ENCODE measurements at places on chromosomes 5 and 9.

- no peak for DNase-seq
- no peak overlapping the region for H3K4me3 ChIP-seq
- no peak overlapping the region for H3K27ac ChIP-seq
- H3K36me3 ChIP-seq, result peaks cover 2% of the 10 kb centered on the region
- H3K4me1 ChIP-seq, result no peaks in the 10 kb centered on the region
- H3K27me3 ChIP-seq, result peaks cover 4% of the 10 kb centered on the region
Observed at GRCh38 chr9:96436063-96436455, 13.9 kb upstream of the HABP4 start.

DNA sequence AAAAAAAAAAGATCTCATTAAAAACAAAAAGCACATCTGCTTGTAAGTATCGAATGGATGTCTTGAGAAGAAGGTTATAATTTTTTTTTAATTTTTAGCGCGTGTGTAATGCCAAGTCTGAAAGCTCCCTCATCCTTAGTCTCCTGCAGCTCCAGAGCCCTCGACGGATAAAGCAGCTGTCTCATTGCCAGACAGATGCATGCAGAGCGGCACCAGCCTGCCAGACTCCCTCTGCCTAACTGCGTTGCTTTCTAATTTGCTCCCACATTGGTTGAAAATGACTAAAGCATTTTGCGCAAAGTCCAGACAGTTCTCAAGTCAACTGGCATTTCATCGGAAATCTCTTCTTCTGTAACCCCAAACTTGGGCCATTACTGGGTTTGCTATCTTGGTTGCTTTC, 29.4 kb downstream of the OLFM1 start:
- peaks cover 3% of the 10 kb centered on the region for H3K27me3 ChIP-seq
- no peak overlapping the region for H3K4me3 ChIP-seq
- no peaks in the 10 kb centered on the region for H3K4me1 ChIP-seq
- H3K27ac ChIP-seq, result no peak overlapping the region

DNA sequence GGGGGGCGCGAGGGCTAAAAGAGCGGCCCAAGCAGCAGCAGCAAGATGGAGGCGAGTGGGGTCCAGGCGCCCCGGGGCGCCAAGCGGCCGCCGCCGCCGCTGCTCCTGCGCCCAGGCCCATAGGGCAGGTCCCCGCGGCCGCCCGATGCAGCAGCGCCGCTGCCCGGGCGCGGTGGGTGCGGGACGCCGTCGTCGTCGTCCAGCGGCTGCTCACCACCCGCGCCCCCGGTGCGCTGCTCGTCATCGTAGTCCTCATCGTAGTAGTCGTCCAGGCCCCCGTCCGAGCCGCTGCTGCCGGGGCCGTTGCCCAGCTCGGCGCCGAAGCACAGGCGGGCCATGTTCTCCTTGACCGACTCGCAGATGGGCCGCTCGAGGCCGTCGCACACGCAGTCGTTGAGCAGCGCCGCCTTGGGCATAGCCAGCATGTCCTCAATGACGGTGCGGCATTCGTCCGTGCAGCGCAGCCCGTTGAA, 1.5 kb downstream of the GAS1 start:
- H3K27ac ChIP-seq, result no peak overlapping the region
- DNase-seq, result no peak
- peak overlapping the region; percentile 61 for H3K4me3 ChIP-seq
- peaks cover 22% of the 10 kb centered on the region for H3K4me1 ChIP-seq
- H3K36me3 ChIP-seq, result no peaks in the 10 kb centered on the region

DNA sequence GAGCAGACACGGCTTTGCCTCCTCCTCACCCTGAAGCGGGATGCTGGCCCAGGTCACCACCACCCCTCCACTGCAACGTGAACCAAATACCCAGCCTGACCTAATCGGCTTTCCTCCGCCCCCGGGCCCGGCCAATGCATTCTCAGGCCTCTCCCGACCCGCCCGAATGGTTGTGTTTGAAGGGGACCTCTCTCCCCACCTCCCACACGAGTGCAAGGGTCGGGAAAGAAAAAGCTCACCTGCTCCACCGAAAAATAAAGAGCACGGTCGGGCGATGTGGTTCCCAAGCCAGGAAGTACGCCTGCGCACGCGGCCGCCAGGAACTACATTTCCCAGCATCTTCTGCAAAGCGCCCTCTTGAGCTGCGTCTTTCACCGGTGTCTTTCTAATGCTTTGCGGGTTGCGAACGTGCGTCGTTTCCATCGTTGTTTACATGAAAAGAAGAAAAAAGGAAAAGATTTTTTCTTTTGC, at the start of gene ZNF883:
Gene ZNF883, minus strand, starts transcription at position 282 of the 471 bp plus-strand sequence.
- H3K36me3 ChIP-seq, result peaks cover 30% of the 10 kb centered on the region
- DNase-seq, result peak; percentile 23
- H3K27me3 ChIP-seq, result peaks cover 49% of the 10 kb centered on the region
- H3K4me3 ChIP-seq, result peak within 1 kb of the TSS; percentile 86

DNA sequence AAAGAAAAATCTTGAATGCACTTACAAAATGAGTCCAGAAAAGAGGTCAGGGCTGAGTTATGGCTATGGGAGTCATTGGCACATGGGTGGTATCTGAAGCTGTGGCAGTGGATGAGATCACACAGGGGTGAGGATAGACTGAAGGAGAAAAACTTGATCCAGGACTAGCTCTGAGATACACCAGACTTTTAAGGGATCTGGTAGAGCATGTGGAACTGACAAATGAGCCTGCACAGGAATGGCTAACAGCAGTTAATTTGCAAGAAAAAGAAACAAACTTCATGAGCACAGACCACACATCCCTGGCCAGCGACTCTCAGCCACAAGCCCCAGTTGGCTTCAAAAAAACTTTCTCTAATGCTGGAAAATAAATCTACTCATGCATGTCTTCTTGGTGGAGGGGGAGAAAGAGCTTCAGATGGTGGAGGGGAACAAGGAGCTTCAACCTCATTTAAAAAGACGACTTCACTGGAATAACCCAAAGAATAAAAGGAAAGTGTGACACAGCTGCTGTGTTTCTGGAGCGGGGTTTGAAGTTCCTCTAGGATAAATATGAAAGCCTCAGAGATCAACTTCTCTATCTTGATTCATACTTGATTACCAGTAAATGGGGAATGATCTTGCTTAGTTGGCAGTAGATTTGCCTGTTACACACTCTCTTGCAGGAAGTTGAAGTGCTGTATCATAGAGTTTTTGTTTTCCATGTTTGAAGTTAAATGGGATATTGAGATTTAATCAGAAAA, 33.6 kb downstream of the TNFAIP8 start:
- peaks cover 42% of the 10 kb centered on the region for H3K36me3 ChIP-seq
- peak overlapping the region; percentile 63 for H3K27ac ChIP-seq
- no peaks in the 10 kb centered on the region for H3K27me3 ChIP-seq
- DNase-seq, result no peak
- H3K4me3 ChIP-seq, result peak overlapping the region; percentile 68
- H3K4me1 ChIP-seq, result peaks cover 54% of the 10 kb centered on the region

GRCh38 chr9:38071470-38072134, 2.6 kb upstream of the SHB start:
- H3K4me1 ChIP-seq, result peaks cover 11% of the 10 kb centered on the region
- no peak overlapping the region for H3K27ac ChIP-seq
- DNase-seq, result no peak
- H3K27me3 ChIP-seq, result peaks cover 13% of the 10 kb centered on the region
- H3K36me3 ChIP-seq, result no peaks in the 10 kb centered on the region

DNA sequence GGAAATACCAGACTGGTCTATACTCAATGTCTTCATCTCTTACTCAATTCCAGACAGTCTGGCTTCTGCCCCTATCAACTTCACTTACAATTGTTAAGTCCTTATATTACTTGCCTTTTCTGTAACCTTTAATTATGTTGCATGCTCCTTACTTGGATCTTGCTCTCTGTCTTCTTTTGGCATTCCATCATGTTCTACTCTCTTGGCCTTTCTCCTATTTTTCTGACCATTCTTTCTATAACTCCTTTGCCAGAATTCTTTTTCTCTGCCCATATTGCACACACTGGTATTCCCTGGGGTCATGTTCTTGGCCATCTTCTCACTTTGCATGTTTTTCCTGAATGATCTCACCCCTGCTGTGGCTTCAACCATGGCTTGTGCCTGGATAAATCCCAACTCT, 209.8 kb upstream of the ZNF462 start:
- H3K36me3 ChIP-seq, result no peaks in the 10 kb centered on the region
- H3K4me1 ChIP-seq, result no peaks in the 10 kb centered on the region
- H3K27ac ChIP-seq, result no peak overlapping the region
- no peak for DNase-seq
- H3K27me3 ChIP-seq, result peaks cover 7% of the 10 kb centered on the region
- H3K4me3 ChIP-seq, result no peak overlapping the region

DNA sequence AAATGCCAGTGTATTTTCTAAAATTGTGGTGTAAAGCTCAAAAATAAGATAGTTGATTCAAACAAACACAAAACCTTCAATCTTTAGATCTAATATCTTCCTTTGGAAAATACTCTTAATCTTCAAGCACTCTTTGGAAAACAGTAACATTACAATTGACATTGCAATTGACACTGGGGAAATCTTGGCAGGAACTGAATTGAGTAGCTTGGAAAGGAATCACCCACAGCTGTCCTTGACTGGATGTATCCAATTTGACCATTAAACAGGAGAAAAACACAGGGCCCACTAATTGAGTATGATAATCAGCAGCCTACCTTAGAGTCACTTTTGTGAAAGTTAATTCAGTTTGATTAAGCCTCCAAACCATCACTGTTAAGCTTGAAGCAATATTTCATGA, 776.7 kb downstream of the DTWD2 start:
- no peaks in the 10 kb centered on the region for H3K27me3 ChIP-seq
- no peak for DNase-seq
- H3K36me3 ChIP-seq, result no peaks in the 10 kb centered on the region
- no peak overlapping the region for H3K27ac ChIP-seq
- no peak overlapping the region for H3K4me3 ChIP-seq
- H3K4me1 ChIP-seq, result no peaks in the 10 kb centered on the region

DNA sequence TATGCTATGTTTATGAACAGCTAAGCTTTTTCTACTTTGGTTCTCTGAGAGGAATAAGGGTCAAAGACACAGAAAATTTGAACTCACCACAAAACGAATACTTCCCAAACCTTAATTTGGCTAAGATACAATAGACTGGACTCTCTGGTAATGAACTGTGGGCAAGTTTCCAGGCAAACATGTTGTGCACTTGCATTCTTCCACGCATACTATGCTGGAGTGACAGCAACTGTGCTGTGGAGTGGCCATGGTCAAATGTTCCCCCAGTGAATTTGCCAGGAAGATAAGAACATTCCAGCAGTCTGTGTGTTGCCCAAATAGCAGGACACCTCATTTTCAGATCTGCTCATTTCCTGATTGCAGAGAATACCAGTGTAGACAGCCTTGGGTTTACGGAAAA, 275.3 kb upstream of the IL12B start:
- H3K27ac ChIP-seq, result no peak overlapping the region
- no peak for DNase-seq
- H3K4me3 ChIP-seq, result no peak overlapping the region
- peaks cover 5% of the 10 kb centered on the region for H3K36me3 ChIP-seq
- no peaks in the 10 kb centered on the region for H3K4me1 ChIP-seq

DNA sequence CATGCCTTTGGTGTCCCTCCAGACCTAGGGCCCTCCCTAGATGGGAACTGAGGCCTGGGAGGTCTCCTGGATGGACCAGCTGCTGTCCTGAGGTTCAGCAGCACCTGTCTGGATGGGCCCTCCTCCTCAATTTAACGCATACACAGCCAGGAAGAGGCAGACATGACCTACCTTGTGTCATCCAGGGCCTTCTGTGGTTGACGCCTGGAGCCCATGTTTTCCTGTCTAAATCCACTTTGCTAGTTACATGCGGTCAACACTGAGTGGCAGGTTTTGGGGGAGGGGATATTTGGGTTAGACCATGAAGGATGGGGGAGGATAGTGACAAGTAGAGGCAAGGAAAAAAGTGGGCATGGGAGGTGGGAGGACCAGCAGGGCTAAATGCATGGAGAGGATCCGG, 3.1 kb upstream of the STC2 start:
- H3K4me3 ChIP-seq, result no peak overlapping the region
- no peak overlapping the region for H3K27ac ChIP-seq
- H3K36me3 ChIP-seq, result peaks cover 4% of the 10 kb centered on the region
- peaks cover 59% of the 10 kb centered on the region for H3K27me3 ChIP-seq

GRCh38 chr9:73146111-73146815, 5.4 kb upstream of the ANXA1 start:
- H3K27ac ChIP-seq, result no peak overlapping the region
- H3K36me3 ChIP-seq, result no peaks in the 10 kb centered on the region
- no peak overlapping the region for H3K4me3 ChIP-seq
- DNase-seq, result no peak
- H3K27me3 ChIP-seq, result no peaks in the 10 kb centered on the region

DNA sequence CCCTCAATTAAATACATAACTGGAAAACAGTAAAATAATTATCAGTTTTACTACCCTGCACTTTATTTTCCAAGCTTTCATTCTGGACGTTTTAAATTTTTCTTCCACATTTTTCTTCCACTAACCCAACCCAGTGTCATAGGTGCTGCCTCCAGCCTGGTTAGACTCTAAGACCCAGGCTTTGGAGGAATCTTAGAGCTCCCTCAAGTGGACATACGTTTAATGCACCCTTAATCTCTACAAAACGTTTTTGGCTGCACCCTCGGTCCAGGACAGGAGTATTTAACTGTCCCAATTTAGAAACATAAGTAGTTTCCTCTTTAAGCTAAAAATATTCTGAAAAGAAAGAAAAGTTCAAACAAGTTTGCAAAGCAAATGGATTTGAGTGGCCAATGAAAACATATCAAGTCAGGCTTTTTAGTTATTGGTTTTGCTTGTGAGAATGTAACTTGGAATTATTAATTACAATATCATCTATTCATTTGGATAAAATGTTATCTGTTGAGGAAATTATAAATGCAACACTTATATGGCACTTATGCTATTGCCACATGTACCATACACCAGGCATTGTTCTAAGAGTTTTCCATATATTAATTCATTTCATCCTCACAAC, 38.9 kb downstream of the CDH6 start:
- H3K4me1 ChIP-seq, result no peaks in the 10 kb centered on the region
- H3K36me3 ChIP-seq, result no peaks in the 10 kb centered on the region
- no peak for DNase-seq

DNA sequence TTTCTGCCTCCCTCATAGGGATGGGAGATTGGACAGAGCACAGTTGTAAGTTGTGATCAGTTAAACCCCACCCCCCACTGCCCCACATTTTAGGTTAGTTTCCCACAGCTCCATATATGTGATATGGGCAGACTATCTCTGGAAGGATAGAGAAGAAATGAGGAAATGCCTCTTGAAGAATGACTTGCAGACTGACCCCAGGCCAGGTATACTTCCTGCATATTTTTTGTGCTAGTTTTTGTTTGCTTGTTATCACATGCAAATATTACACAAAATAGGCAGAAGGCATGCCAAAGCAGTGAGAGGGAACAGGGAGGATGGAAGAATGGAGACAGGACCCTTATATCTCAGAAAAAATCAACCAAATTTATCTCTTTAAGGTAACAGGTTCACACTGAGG, 10.1 kb upstream of the GLRX start:
- H3K27me3 ChIP-seq, result no peaks in the 10 kb centered on the region
- H3K4me1 ChIP-seq, result peaks cover 42% of the 10 kb centered on the region
- DNase-seq, result no peak
- H3K36me3 ChIP-seq, result no peaks in the 10 kb centered on the region

GRCh38 chr9:135506327-135507103, 6.0 kb downstream of the MRPS2 start:
- no peak overlapping the region for H3K27ac ChIP-seq
- DNase-seq, result no peak
- H3K27me3 ChIP-seq, result no peaks in the 10 kb centered on the region

- DNase-seq, result no peak
- H3K27ac ChIP-seq, result no peak overlapping the region
- no peaks in the 10 kb centered on the region for H3K36me3 ChIP-seq
- H3K4me1 ChIP-seq, result no peaks in the 10 kb centered on the region
- no peak overlapping the region for H3K4me3 ChIP-seq
Observed at GRCh38 chr5:55852503-55852902, 1.3 kb downstream of the IL31RA start.
